ENCODE measurements at places on chromosomes 2 and 18.

GRCh38 chr2:74436848-74437695 is 4.7 kb downstream of the RTKN start:
- no peak for DNase-seq

DNA sequence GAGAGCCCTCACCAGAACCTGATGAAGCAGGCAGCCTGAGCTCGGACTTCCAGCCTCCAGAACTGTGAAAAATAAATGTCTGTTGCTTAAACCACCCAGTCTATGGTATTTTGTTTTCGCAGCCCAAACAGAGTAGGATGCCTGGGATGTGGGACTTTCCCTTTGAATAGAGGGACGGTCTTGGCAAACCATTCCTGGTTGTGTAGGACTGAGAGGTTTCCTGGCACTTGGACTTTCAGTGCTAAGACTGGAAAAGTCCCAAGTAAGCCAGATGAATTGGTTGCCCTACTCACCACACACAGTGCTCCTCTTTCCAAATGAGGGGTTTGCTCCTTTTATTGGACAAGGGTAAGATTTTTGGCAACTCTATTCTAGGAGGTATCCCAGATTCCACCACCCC is 46.8 kb upstream of the ACMSD start:
- no peak for DNase-seq

- no peak for DNase-seq
Observed at GRCh38 chr2:108620656-108621055, 86.4 kb downstream of the LIMS1 start.

- DNase-seq = no peak
Observed at GRCh38 chr2:230925443-230925878, 419 bp upstream of the GPR55 start.

GRCh38 chr2:139367416-139367815 is 587.2 kb upstream of the NXPH2 start:
- no peak for DNase-seq

DNA sequence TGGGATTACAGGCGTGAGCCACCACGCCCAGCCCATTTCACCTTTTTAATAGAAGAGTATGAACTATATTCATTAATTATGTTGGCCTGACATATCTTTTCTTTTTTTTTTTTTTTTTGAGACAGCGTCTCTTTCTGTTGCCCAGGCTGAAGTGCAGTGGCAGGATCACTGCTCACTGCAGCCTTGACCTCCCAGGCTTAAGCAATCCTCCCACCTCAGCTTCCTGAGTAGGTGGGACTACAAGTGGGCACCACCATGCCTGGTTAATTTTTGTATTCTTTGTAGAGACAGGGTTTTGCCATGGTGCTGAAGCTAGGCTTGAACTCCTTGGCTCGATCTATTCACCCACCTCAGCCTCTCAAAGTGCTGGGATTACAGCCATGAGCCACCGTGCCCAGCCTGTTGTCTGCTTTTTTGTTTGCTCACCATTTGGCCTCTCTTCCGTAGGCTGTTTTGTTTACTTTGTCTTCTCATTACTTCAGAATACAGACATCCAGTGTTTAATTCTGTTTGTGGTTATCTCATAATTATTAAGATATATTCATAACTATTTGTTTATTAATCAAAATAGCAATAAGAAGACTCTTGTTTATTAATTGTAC is 16.3 kb upstream of the CDH2 start:
- no peak for DNase-seq

GRCh38 chr18:56807901-56808300 is 156.7 kb downstream of the WDR7 start:
- no peak for DNase-seq

GRCh38 chr2:179050755-179051154 is 818 bp upstream of the CCDC141 start:
- DNase-seq = no peak

DNA sequence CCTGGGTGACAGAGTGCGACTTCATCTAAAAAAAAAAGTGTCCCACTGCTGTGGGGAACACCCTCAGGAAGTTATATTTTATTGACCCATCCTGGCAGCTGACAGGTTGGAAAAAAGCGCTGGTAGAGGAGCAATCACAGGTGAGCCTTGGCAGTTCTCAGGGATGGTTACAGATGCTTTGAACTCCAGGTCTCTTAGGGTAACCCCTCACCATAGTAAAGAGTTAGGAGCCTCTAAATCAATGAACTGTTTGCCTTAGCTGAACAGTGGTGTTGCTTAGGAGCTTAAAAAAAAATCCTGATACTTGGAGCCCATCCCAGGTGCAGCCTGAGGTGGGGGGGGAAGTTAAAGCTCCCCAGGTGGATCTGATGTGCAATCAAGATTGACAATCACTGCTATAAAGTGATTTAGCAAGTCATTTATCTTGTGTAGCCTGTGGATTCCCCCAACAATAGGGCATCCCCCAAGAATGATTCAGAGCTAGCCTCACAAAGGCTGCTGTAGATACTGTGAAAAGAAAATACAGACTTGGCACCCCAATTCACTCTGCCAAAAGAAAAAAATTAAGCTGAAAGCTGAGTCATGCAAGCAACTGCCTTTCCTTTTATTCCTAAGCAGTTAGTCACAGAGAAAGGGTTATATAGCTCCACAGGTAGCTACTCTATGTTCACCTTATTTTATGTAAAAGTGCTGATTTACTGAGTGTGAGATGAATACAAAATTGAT is 14.8 kb downstream of the SLC16A14 start:
- no peak for DNase-seq

- no peak for DNase-seq
Observed at GRCh38 chr2:35929551-35929950, 426.0 kb upstream of the CRIM1 start.

DNA sequence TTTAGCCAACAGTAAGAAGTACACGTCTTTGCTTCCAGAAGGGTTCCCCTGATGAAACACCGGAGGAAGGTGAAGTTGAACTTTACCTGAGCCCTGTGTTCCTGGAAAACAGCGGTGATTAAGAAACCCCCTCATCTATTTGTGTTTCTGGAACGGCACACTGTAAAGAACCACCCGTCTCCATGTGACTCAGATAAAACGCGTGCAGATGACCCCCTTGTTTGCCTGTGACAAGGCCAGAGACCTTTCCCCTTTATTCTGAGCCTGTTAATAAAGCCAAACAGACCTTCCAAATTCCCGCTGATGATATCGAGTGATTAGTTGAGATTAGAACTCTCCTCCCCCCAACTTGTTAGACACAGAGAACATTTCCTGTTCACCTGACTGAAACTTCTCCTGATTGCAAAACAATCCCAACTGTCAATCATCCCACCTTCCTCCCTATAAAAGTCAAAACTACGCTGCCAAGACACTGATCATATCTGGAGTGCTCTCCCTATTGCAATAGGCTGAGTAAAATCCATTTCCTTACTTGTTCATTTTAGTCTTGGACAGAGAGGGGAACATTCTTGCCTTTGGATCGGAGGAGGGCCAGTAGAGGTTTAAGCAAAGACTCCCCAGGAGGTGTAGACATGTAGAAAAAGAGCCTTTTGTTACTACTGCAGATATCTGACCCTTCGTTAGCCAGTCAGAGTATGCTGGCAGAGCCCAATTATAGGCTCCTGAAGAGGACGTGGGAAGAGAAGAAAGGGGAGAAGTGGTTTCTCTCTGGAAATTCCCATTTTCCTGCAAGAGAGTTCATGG is 914 bp upstream of the IWS1 start:
- no peak for DNase-seq

DNA sequence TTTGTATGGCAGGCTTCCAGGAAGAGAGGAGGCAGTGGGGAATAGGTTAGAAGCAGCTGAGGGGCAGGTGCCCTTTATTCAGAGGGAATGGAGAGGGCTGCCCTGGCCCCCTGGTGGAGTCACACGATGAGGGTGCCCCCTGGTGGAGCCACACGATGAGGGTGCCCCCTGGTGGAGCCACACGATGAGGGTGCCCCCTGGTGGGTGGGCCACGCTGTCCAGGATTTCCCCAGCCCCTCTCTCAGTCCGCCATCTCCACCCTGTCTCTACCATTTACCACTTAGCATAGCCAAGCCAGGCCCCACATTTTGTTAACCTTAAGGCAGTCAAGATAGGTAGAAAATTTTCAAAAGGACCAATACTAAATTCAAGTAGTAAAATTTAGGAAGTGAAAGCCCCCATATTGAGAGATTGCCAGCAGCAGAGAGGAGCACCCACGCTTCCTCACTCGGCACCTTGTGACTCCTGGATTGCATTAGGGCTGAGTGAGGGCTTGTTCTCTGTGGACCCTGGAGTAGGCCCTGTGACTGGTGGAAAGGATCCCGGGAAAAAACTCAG is 10.4 kb upstream of the FAM228A start:
- DNase-seq = peak; percentile 9

DNA sequence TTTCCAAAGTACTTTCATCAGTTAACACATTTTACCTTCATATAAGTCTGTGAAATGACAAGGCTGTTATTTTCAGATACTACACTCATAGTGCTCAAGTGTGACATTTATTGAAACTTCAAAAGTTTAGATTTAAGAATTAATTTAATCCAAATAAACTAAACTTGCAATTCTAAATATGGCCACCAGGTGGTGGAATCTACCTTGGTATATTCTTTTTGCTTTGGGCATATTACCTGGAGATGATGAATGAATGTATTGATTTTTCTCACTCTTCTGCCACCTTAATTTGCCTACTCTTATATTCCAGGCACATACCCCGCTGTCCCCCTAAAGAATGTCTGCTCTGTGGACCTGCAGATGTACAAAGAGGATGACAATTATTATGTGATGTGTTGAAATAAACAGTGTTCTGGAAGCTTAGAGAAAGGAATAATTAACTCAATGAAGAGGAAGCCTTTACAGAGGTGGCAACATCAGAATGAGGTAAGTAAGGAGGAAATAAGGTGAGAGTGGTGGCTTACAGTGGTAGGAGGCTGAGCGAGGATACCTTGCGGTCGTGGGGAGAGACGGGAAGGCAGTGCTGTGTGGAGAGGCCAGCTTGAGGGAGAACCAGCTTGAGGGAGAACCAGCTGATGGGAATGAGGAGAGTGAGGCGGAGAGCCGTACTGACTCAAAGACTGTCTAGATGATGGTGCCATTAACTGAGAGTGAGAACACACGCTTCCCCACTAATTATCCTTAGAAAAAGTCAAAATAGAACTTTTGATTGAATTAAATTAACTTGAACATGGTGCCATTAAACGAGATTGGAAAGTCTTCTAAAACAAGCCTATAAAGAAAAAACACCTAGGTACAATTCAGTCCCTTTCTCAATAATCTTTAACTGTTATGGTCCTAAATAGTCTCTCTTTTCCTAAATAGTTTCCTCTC is 179.5 kb downstream of the CELF4 start:
- DNase-seq = no peak

- DNase-seq = no peak
Observed at GRCh38 chr2:151374436-151374835, 17.0 kb downstream of the TNFAIP6 start.

DNA sequence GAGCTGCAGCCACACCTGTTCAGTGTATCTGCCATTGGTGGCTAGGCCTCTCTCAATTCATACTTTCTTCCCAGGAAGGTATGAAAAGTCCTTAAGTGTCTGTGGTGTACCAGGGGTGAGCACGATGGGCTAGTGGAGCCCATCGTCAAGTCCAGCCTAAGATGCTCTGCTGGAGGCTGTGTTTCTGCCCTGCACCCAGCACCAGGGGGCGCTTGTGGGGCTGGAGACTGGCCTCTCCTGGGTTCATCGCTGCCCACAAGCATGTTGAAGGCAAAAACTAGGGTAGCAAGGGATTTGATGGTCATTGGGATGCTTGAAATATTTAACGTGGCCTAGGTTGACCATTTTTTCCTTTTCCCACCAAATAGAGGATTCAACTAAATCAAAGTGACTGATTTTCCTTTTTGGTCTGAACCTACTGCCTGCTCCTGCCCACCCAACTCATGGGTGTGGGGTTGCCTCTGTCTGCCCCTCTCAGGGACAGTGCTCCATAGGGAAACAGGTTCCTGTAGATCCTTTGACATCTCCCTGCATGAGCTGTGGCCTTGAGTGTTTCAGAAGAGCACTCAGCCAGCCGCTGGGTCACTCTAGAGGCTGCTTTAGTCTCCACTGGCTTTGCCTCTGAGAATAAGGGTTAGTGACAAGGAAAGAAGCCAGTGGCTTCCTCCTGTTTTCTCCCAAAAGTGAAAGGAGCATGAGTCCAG is 59.0 kb downstream of the TPGS2 start:
- no peak for DNase-seq

- DNase-seq = no peak
Observed at GRCh38 chr18:36195427-36196122, 8.3 kb downstream of the MOCOS start.

DNA sequence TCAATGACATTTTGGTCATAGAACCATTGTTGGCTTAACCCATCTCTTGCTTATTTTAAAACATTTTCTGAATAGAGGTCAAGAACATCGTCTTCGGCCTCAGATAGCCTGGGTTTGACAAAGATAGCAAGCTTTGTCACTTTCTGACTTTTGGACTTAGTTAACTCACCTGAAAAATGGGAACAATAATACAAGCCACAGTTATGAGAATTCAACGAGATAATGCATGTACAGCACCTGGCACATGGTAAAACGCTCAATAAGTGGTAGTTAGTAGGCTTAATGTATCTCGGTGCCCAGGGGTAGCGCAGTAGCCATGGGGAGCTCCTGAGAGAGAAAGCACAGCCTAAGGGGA is 446 bp upstream of the COPS7B start:
- DNase-seq = no peak

DNA sequence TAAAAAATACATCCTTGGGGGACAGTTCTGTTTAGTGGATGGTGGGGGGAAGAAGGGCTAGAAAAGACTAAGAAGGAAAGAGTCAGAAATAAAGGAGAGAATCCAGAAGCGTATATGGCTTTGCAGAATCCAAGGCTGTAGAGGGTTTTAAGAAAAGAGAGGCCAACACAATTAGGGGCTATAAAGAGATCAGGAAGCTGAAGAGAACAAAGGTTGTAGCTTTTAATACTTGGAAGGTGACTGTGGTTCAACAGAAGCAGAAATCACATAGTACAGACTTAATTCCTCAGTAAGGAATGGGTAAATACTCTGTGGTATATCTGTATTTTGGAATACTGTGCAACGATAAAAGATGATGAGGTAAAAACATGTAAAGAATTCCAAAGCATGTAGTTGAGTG is 286.4 kb downstream of the AGPS start:
- no peak for DNase-seq

- no peak for DNase-seq
Observed at GRCh38 chr2:222160944-222161343, 137.9 kb downstream of the PAX3 start.

- no peak for DNase-seq
Observed at GRCh38 chr18:907115-907884, 2.6 kb downstream of the ADCYAP1 start.

- DNase-seq = no peak
Observed at GRCh38 chr2:99827296-99827999, 314.9 kb downstream of the AFF3 start.

DNA sequence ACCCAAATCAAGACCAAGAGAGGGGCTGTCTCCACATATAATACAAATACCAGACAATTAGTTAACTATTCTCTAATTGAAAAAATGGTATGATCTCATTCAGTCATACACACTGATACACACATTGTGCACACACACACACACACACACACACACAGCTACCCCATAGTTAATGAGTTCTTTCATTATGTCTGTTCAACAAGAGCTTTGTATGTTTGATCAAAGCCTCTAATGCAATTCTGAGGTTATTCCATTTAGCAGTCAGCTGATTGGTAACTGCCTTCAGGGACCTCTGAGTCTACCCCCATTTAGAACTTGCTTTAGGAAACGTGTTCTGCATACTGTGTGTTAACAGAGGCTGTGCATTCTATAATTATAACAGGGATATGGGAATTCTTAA is 741.4 kb upstream of the LRRTM4 start:
- DNase-seq = no peak

Measured in activated T-cell treated with anti-CD3 and anti-CD28 coated beads for 4 hours (primary cell).